ENCODE measurements at places on chromosomes 2 and 18.

- no peak for DNase-seq
Measured at GRCh38 chr18:48161911-48162698, 231.6 kb upstream of the SMAD2 start.

- DNase-seq: no peak
Measured at GRCh38 chr2:5235701-5236100, 456.5 kb upstream of the SOX11 start.

GRCh38 chr2:134289225-134289624 is 35.4 kb downstream of the MGAT5 start:
- peak; percentile 57 for DNase-seq

GRCh38 chr2:241271706-241272302 is 43.7 kb downstream of the HDLBP start:
- peak; percentile 72 for DNase-seq

DNA sequence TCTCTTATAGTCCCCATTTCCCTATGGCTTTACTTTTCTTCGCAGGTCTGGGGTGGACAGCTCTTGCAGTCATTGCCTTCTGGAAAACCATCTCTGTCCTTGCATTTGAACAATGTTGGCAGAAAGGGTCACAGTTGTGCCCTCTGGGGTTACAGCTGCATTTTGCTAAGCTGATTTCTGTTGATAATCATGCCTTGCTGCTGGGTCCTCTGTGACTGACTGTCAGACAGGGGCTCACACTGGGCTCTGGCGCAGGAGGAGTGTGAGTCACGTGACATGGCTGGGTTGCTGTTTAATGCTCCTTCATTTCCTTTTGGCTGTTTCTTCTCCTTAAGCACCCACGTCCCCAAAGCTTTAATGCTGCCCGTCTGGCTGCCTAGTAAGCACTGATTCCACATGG is 196.6 kb upstream of the LHCGR start:
- no peak for DNase-seq

GRCh38 chr18:26071020-26071419 is 19.4 kb downstream of the SS18 start:
- DNase-seq: no peak

GRCh38 chr2:40325116-40325515 is 126.8 kb downstream of the SLC8A1 start:
- no peak for DNase-seq

- DNase-seq: no peak
Measured at GRCh38 chr2:1864301-1864980, 120.1 kb upstream of the PXDN start.

GRCh38 chr18:35705988-35706387 is 124.4 kb downstream of the GALNT1 start:
- no peak for DNase-seq

- no peak for DNase-seq
Measured at GRCh38 chr2:241855245-241855887, 3.3 kb downstream of the PDCD1 start.

GRCh38 chr18:610214-610928 is 13.6 kb downstream of the CLUL1 start:
- no peak for DNase-seq

DNA sequence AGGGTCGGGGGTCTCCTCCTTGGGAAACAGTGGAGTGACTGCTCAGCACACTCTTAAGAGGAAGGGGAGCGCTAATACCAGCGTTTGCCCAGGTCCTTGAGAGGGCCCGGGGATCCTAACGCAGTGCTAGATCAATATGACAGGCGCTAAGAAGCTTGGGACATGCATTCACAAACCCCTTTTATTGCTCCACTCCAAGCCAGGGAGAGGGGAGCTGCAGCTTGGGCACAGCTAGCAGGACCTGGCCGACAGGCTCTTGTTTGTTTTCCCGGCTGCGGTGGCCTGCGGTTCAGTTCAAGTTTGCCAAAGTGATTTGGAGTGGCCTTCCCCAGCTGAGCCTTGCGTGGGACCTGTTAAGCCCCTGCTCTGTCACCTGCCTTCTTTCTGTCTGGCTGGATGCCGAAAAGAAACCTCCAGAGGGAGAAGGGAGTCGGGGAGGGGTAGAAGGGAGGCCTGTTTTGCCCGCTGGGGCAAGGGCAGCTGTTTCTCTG is 152.1 kb downstream of the GLI2 start:
- no peak for DNase-seq

DNA sequence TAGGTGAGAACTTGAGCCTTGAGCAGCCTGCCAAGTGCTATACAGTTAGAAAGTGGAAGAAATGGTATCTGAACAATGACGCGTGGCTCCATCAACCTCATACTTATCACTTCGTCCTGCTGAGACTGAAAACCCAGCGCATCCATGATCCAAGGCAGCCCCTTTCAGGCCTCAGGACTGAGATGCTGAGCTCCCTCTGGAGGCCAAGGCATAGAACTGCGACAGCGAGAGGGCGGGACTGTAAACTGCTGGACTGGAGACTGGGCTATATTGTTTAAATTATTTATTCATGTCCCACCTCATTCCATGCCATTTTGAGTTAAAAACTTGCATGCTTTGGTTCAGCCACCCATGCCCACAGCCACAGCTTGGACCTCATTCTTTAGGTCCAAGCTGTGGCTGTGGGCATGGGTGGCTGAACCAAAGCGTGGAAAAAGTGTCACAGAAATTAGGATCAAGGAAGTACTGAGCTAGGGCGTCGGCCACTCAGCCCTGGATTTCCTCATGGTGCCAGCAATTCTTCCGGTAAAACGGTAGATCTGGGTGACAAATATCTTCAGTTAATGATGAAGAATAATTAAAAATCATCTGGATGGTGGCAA is 195.5 kb downstream of the L3MBTL4 start:
- DNase-seq: no peak
